ENCODE measurements at places on chromosomes 5 and 9.
A peak's percentile ranks its signal among the peaks of the same experiment; 100 is the strongest.

GRCh38 chr9:135703726-135704125 is 1.7 kb downstream of the KCNT1 start:
- peak; percentile 39 for DNase-seq

- no peak for DNase-seq
Observed at GRCh38 chr9:6819529-6819928, 61.8 kb downstream of the KDM4C start.

DNA sequence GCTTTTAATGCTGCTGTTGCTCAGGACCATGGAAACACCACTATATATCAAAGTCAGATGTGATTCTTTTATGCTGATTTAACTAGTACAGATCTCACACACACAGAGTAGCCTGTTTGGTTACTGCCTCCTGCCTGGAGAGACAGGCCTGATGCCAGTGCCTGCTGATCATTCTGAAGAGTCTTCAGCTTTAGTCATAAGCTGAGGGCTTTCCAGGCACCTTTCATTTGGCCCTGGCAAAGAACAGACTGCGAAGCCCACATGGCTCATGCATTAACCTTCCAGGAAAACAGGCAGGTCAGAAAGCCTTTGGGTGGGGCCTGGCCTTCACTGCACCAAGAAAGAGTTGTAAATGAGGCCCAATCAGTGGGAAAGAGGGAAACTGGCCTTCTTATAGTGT is 144.7 kb downstream of the SAXO1 start:
- DNase-seq = no peak

- DNase-seq = no peak
Observed at GRCh38 chr5:97022898-97023297, 87.0 kb downstream of the LNPEP start.

GRCh38 chr9:106862821-106863720 is at the start of gene ZNF462:
ZNF462 (plus strand) TSS chr9:106863166; CDS start chr9:106923384, 60,218 bp downstream.
- peak; percentile 76 for DNase-seq

GRCh38 chr5:124060413-124061067 is 548.6 kb downstream of the CSNK1G3 start:
- DNase-seq = no peak

DNA sequence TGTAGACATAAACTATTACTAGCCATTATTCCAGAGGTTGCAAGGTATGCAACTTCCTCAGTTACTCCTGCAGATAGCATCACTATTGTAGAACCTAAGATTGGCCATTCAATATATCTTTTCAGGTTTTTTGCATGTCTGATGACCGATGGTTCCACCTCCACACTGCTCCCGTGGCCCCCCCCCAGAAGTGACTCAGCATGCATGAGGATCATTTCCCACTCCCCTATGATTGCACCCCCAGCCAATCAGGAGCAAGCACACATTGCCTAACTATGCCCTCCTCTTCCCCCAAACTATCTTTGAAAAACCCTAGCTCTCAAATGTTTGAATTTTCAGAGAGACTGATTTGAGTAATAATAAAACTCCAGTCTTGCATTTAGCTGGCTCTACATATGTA is 601.4 kb upstream of the TLE4 start:
- DNase-seq = no peak

DNA sequence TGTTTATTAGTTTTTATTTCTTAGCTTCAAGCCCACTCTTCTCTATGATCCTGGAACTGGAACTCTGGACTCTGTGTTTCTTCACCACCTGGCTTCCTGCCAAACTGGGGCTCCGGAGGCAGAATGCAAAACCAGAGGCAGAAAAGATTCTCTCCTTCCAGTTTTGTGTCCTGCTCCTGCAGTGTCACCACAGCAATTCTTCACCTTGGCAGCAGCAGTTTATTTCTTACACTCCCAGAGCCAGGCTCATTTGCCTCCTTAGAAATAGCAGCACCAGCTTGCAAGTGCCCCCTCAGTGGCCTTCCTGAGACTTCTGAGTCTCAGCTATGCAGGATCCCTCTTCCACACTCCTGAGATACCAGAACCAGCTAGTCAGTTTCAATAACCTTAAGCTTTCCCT is 26.7 kb upstream of the CAMK4 start:
- DNase-seq = no peak

DNA sequence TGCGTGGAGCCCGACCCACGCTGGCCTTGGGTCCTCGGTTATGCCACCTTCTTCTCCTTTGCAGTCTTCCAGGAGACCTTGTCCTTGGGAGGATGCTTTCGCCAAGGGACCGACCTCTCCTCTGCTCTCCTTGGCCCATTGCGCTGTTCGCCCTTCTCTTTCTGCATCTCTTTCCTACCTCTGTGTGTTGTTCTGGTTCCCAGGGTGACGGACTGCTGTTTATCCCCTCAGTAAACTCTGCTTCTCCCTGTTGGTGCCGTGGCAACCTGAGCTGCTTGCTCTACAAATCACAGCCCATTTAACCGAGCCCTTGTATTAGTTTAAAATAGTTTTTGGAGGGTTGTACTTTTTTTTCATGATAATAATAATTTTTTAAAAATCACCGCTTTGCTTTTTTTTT is 97.9 kb downstream of the DAPK1 start:
- peak; percentile 7 for DNase-seq

GRCh38 chr5:66021585-66021984 is 95.2 kb downstream of the ERBIN start:
- DNase-seq = no peak

DNA sequence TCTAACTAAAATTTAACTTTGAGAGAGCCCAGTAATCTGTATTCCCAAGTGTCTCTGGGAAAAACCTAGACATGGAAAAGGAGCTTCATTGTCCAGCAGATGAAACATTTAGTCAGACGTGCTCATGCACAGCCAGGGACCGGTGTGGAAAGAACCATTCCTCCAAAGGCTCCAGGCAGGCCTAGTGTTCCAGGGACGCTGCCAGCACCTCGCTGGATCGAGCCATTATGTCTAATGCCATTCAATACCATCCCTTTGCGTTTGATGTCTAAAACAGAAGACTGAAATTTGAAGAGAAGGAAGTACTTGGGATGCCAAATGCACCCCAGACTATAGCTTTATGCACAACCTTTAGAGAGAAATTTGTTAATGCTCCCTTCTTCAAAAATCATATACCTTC is 1.4 kb upstream of the CHSY3 start:
- peak; percentile 9 for DNase-seq

GRCh38 chr5:11247224-11247623 is 486.2 kb upstream of the DAP start:
- peak; percentile 6 for DNase-seq

GRCh38 chr5:177132136-177133095 is 1.2 kb upstream of the NSD1 start:
- DNase-seq = peak; percentile 51

GRCh38 chr9:135583688-135584011 is 22.1 kb downstream of the PAEP start:
- DNase-seq = no peak

DNA sequence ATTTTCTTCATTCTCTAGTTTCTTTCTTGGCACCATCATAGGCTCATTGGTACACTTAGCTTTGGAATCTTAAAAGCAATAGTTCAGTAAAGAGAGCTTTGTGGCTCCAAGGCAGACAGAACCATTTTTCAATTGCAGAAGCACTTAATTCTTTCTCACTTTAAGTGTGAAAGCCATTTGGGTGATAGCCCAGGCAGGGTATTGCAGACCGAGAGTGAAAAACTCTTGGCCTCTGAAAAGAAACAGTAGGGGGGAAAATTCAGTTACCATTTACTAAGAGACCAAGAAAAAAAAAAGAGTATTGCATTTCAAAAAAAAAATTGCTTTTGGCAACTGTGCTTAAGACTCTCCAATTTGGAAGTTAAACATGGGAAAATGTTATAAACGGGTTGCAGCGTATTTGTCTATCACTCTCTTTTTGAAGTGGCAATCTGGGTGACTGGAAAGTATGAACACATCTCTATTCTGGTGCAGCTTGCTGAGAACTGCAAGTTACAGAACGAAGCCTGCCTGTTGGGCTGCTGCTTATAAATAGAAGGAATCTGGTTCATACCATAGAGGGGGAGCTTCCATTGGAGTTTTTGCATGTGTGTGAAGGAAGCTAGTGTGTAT is 170.5 kb downstream of the TLE4 start:
- no peak for DNase-seq

DNA sequence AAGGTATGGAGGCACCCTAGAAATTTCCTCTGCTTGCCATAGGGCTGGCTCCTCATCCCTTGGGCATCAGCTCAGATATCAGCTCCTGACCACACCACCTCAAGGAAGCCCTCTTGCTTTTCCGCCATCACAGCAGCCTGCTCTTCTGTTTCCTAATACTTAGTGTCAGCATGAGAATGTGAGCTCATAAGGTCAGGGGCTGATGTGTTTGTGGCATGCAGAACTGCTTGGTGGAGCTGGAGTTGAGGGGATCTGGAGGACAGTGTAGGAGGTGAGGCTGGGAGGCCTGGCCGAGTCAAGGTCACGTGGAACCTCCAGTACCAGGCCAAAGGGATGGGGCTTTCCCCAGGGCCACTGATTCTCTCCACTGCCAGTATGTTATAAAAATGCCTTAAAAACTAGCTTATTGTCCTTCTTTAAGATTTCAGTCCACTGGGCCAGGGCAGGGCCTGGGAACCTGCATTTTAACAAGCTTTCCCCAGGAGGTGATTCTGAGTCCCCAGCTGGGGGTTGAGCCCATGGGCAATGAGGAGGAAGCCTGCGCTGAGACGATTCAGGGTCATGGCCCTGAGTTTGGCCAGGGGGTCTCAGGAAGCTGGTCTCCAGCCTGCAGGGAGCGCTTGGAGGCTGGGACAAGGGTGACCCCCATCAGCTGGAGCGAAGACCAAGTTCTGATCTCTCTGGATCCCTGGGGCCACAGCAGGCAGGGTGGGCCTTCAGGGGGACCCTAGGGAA is 28.6 kb downstream of the DAB2IP start:
- DNase-seq = no peak

- no peak for DNase-seq
Observed at GRCh38 chr5:54470128-54470527, 14.6 kb downstream of the HSPB3 start.

DNA sequence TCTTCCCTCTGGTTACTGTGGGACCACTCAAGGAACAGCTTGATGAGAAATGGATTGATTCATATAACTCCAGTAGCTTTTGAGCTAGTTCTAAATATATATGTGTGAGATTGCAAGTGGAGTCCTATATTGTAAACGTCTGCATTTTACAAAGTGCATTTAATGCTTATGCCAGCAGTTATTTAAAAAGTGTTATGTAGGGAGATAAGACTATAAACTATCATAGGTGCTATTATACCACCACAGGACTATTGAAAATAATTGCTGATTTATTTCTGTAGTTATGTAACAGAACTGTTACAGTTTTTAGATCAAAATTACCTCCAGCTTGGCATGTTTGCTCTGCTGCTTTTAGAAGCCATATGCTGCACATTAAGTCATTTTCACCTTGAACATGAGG is 36.2 kb downstream of the PTCD2 start:
- DNase-seq = no peak

GRCh38 chr5:77635917-77636640 is 2.4 kb downstream of the OTP start:
- peak; percentile 50 for DNase-seq

- DNase-seq = no peak
Observed at GRCh38 chr5:172172912-172173563, 15.0 kb downstream of the STK10 start.

DNA sequence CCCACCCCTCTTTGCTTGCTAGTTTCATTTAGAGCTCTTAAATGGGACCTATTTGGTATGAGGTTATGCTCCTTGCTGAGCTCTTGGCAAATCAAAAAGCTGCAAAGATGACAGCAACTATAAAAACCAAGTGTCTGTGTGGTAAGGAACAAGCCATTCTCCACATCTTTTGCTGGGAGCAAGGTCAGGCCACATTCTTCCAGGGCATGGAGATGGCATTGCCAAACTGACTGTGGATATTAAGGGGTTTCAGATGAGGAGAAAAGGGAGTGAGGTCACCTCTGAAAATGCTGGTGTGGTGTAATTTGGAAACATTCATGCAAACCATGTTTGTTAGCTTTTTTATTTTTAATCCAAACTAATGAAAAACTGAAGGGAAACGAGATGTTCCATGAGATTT is 218.8 kb upstream of the IL12B start:
- no peak for DNase-seq

DNA sequence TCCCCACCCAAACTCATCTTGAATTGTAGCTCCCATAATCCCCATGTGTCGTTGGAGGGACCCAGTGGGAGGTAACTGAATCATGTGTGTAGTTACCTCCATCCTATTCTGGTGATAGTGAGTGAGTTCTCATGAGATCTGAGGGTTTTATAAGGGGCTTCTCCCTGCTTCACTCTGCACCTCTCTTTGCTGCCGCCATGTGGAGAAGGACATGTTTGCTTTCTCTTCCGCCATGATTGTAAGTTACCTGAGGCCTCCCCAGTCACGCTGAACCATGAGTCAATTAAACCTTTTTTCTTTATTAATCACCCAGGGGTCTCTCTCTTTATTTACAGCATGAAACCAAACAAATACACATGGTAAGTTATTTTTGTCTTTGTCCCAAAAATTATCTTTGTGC is 726.1 kb downstream of the CDH18 start:
- peak; percentile 9 for DNase-seq

- DNase-seq = no peak
Observed at GRCh38 chr9:74277532-74277931, 219.6 kb upstream of the RORB start.

DNA sequence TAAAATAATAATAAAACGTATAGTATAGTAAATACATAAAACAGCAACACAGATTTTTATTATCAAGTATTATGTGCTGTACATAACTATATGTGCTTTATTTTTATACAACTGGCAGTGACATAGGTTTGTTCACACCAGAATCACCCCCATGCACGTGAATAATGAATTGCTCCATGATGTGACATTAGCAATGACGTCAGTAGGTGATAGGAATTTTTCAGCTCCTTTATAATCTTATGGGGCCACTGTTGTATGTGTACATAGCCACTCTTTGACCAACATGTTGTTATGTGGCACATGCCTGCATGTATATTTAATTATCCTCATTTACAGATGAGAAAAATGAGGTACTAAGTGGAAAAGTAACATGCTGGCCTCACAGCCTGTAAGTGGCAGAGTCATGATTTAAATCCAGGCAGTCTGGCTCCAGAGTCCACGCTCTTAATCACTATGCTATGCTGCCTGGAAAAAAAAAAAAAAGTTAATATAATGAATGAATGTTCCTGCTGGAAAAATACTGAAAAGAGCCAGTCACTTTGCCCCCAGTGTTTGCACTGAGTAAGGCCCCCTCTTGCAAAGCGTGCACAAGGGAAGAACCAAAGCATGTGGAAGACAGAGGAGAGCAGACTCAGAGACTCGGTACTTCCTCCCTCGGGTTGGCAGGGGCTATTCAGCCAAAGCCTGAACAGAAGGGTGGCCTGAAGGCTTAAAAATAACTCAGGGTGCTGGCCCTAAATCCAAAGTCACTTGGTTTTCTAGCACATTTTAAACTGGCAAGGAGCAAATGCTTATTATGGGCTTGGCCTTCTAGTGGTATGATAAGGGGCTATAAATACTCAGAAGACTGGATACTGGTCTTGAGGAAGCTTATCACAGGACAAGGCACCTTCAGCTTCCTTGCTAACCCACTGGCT is 206.8 kb downstream of the GLIS3 start:
- no peak for DNase-seq

- no peak for DNase-seq
Observed at GRCh38 chr5:179729727-179730126, 2.9 kb upstream of the MAML1 start.

GRCh38 chr9:130150779-130151382 is 21.3 kb upstream of the NCS1 start:
- no peak for DNase-seq

GRCh38 chr5:139079225-139079990 is 118.8 kb downstream of the SIL1 start:
- no peak for DNase-seq
